Calu3 (cell line): ENCODE measurements at places on chromosomes 2 and 18. TPM values are rescaled to one million over a fixed set of nuclear protein-coding genes. Genes with fewer than 3 reads are reported as not detected.
A peak's percentile ranks its signal among the peaks of the same experiment; 100 is the strongest.

The ASB18 gene
- not detected in 2 replicates for total RNA-seq

- no peak for DNase-seq
These were observed 185.9 kb upstream of the FOSL2 start for GRCh38 chr2:28206762-28207161.

GRCh38 chr2:37775908-37776250, 104.4 kb upstream of the CDC42EP3 start:
- no peak for DNase-seq

DNA sequence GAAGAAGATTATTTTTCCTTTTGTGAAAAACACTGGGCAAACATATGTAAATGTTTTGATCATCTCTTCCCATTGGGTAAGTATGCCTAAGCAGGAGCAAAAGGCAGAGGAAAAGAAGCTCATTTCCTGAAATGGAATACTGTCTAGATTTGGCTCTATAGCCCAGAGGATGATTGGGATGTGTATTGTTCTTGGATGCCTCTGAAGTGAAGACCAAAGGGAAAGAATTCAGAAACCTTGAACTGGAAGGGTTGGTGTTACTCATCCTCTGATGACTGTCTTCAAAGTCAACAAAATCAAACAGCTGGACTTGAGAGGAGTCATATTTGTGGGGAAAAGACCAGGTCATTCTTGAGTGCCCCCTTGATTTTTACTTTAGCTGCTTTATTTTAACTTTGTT, 112.6 kb upstream of the NT5C1B start:
- DNase-seq: no peak

DNA sequence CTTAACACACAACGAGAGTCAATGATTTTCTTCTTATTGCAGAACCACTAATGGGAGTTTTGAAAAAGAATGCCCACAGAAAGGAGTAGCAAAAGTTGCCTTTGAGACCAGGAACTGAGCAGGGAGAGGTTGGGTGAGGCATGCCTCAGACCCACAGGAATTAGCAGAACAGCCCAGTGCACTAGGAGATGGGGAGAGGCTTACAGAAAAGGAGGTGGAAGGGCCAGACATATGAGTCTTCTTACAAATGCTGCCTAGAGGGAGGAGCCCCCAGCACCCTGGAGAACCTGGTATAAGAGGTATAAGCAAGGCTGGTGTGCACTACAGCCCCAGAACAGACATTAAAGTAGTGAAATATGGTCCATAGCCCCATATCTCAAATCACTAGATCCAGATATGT, 162.0 kb downstream of the DTNA start:
- no peak for DNase-seq

- DNase-seq: no peak
These were observed 174.4 kb downstream of the NCKAP5 start for GRCh38 chr2:133393895-133394294.

The KYNU gene
- total RNA-seq: 64.2 and 78.7 TPM in 2 replicates

- DNase-seq: no peak
These were observed 836.7 kb downstream of the SOCS6 start for GRCh38 chr18:71125581-71125980.

GRCh38 chr2:198490748-198491147, 686.4 kb downstream of the PLCL1 start:
- DNase-seq: no peak

The NYAP2 gene
- total RNA-seq: 0.07 TPM in 1 of 2 replicates, not detected in the other

DNA sequence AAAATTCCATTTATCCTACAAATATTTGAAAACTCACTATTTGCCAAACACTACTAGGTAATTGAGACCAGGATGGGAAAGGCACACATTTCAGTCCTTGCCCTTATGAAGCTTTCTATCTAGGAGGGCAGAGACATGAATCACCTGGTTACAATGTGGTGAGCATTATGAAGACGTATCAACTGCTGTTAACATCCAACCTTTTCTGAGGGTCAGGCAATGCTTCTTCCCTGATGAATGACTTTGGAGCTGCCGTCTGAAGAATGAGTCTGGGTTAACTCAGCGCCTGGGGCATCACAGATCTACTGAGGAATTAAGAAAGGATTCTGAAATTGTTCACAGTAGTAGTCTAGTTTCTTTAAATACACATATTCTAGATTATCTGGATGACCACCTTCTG, 62.1 kb upstream of the NOSTRIN start:
- no peak for DNase-seq

The HOXD12 gene
- not detected in 2 replicates for total RNA-seq

- no peak for DNase-seq
These were observed 159.3 kb downstream of the SCG2 start for GRCh38 chr2:223442847-223443246.

The CYP27A1 gene
- total RNA-seq: 11.8 and 12.2 TPM in 2 replicates

The KCNK3 gene
- not detected in 2 replicates for total RNA-seq

- DNase-seq: peak; percentile 46
These were observed 339.4 kb downstream of the CMPK2 start for GRCh38 chr2:6526093-6526824.

DNA sequence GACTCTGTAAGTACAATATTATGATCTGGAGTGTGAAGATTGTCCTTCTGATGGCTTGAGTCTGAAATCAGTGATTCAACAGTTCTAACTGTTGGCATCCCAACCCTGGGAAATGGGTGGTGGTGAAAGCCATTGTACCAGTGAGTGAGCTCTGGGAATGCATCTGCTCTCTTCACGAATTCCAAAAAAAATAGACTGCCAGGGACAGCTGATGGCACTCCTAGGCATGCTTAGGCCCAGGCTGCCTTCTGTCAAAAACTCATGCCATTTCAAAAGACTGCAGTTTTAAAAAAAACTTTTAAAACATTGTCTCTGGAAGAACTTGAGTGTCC, 20.3 kb downstream of the OXER1 start:
- no peak for DNase-seq

- DNase-seq: no peak
These were observed 19.7 kb upstream of the TLK1 start for GRCh38 chr2:171180229-171180930.

DNA sequence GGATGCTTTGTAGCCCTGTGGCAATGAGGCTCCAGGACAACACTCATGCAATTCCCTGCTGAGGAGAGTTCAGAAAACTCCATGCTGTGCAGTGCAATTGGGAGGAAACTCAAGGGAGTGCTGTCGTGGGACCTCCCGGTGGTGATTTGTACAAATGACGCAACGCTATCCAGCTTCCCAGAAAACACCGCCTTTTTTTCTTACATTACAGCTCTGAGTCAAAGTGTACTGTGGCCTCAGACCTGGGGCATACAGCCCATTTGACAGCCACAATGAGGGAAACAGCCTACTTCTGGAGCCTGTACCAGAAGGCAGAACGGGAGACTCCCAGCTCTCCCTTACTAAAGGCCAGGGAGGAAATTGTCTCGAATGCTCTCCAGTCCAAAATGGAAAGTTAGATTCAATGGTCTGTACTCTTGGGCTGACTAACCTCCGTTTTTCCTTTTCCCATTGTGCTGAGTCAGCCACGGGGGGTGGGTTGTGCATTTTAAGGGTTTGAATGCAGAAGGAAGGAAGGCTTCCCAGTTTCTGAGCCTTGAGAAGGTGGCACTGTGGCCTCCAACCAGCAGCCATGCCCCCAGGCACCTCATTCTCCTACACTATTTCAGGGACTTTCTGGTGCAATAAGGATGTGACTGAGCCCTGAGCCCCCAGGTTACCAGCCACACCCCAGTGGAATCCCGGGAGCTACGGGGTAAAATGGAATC, 16.4 kb upstream of the CYP1B1 start:
- DNase-seq: no peak

The FBLN7 gene
- total RNA-seq: 0.27 and 0.73 TPM in 2 replicates

- DNase-seq: peak; percentile 28
These were observed 164.6 kb downstream of the TMEM247 start for GRCh38 chr2:46643951-46644350.

DNA sequence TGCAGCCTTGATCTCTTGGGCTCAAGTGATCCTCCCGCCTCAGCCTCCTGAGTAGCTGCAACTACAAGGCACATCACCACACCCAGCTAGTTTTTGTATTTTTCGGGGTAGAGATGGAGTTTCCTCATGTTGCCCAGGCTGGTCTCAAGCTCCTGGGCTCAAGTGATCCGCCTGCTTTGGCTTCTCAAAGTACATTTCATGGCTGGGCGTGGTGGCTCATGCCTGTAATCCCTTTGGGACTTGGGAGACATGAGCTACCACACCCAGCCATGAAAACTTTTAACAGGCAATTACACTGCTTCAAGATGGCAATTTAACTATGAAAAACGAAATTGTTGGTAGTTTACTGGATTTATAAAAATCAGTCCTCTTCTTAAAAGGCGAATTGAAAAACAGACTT, 69.7 kb downstream of the MEP1B start:
- no peak for DNase-seq

GRCh38 chr18:24271381-24272228, 126.0 kb downstream of the OSBPL1A start:
- DNase-seq: peak; percentile 77

The FTCDNL1 gene
- 1.9 and 3.0 TPM in 2 replicates for total RNA-seq

DNA sequence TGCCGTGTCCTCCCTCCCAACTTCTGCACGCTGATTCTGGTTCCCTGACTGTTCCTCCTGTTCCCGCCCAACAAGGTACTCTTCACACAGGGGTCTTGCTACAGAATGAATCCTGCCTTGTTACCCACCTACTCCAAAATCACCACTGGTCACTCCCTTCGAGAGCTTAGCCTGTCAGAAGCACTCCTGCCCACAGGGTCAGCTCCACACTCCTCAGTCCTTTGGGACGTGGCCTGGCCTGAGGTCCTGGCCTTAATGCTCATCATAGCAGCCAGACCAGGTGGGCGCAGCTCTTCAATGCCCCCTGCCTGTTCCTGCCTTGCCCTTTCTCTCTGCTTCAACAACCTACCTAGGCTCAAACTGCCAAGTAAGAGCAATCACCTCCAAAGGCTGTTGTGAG, 27.8 kb upstream of the ID2 start:
- no peak for DNase-seq

DNA sequence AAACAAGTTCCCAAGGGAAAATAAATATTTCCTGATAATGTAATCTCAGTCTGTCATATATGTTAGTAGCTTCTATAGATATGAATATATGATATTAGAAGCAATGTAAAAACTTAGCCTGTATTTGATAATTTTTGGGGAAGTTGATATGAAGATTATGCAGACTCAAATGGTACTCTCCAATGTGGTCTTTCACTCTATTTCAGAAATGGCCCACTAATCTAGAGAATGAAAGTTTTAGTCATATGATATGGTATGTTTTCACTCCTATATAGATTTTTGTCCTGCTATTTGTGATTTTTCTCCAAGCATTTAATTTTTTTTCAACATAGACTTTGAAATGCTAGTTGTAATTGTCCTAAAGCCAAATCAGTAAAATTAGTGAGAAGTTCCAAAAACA, 236.7 kb upstream of the BOD1L2 start:
- DNase-seq: no peak

GRCh38 chr2:144834998-144835633, 315.2 kb upstream of the ZEB2 start:
- peak; percentile 1 for DNase-seq

- DNase-seq: no peak
These were observed 31.7 kb upstream of the ZBTB7C start for GRCh38 chr18:48440924-48441323.

DNA sequence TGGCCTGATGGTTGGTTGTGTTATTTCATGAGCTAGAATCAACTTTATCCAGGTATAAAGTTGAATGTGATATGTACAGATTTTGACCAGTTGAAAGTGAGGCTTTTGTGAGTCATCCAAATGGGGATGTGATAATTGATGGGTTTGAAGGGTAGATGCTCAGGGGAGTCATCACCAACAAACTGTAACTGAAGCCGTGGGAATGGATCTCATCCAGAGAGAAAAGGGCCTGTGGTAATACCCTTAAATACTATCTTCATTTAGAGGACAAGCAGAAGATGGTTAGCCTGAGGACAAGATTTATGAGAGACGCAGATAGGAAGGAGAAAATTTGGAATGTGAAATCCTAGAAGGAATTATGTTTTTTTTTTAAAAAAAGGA, 90.5 kb upstream of the MYO3B start:
- no peak for DNase-seq

DNA sequence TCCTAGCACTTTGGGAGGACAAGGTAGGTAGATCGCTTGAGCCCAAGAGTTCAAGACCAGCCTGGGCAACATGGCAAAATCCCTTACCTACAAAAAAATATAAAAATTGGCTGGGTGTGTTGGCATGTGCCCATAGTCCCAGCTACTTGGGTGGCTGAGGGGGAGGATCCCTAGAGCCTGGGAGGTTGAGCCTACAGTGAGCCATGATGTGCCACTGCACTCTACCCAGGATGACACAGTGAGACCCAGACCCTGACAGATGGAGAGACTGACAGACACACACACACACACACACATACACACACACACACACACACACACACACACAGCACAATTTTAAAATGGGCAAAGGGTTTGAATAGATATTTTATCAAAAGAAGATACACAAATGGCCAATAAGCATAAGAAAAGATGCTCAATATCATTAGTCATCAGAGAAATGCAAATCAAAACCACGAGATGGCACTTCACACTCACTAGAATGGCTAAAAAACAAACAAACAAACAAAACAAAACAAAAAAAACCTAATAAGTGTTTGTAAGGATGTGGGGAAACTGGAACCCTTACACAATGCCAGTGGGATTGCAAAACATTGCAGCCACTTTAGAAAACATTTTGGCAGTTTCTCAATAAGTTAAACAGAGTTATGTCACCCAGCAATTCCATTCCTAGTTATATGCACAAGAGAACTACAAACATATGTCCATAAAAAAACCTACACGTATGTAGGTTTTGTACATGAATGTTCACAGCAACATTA, 42.3 kb downstream of the BAZ2B start:
- DNase-seq: no peak
